ENCODE measurements at places on chromosomes 11 and 22.

GRCh38 chr11:31645747-31646146 is 136.2 kb downstream of the ELP4 start:
- DNase-seq = no peak

GRCh38 chr11:110430267-110431050 is 711 bp downstream of the FDX1 start:
- no peak for DNase-seq

DNA sequence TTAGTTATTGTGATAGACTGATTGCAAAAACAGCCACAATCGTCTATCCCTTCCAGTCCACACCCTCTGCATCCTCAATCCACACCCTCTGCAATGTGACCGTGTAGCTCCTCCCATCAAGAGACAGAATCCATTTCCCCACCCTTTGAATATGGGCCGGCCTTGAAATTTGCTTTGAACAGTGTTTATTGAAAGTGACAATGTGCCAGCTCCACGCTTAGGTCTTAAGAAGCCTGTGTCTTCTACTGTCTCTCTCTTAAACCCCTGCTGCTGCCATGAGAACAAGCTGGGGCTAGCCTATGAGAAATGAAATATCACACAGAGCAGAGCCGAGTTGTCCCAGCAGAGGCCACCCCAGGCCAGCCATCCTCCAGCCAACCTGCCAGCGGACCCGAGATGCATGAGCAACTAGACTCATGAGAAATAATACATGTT is 22.3 kb upstream of the MICAL2 start:
- DNase-seq = no peak

DNA sequence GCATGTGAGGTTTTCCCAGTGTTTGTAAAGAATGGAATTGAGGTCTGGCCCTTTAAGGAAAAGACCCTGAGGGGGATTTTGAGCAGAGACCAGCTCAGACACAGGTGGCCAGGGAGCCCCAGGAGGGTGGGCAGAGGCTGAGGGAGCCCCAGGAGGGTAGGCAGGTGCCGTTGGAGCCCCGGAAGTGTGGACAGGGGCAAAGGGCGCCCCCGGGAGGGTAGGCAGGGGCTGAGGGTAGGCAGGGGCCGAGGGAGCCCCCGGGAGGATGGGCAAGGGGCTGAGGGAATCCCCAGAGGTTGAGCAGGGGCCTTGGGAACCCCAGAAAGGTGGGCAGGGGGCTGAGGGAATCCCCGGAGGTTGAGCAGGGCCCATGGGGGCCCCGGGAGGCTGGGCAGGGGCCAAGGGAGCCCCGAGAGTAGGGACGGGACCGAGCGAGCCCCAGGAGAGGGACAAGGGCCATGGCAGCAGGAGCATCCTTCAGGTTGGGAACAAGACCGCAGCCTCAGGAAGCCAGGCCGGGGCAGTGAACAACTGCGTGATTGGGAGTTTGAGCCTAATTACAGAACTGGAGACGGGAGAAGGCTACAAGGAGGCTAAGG is 292.0 kb downstream of the BRD1 start:
- DNase-seq = no peak

DNA sequence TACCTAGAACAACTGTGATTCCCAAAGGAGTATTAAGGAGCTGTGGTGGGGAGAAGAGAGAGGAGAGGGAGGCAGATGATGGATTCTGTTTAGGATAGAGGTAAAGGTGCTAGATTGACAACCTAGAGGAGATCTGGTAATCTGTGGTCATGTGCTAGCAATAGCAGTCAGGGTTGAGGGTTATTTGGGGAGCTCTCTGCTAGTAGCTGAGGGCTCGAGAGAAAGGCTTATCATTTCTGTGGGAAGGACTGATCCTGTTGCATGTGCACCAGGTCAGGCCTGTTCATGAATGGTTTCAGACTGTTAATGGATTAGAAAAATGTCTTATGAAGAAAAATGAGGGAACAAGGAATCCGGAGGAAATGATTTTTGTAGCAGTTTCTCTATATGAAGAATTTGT is 63.2 kb downstream of the MTMR3 start:
- no peak for DNase-seq
